Activated CD8-positive, alpha-beta memory T cell treated with anti-CD3 and anti-CD28 coated beads, Interleukin-2, amount 50 U/mL, for 48 hours (primary cell): ENCODE measurements at places on chromosomes 11 and 22.

GRCh38 chr11:117075186-117075585 lies 23.0 kb downstream of the SIK3 start:
- no peak for DNase-seq

DNA sequence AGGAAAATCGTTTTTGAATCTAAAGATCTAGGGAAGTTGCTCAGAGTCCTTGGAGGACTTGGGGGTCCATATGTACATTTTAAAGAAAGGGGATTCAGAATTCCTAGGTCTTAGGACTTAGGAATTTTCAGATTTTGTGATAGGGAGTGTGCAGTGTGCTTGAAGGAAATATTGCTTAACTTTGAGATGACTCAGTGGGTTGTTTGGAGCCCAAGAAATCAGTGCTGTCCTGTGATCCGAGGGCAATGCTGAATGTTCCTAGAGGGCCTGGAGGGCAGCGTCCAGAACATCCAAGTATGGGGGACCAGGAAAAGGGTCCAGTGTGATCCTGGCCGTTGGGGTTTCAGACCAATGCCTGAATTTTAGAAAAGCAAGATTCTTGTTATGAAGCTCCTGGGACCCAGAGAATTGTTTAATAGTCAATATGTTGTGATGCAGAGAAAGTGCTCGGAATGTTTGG lies 3.1 kb upstream of the IGF2 start:
- DNase-seq, result no peak

DNA sequence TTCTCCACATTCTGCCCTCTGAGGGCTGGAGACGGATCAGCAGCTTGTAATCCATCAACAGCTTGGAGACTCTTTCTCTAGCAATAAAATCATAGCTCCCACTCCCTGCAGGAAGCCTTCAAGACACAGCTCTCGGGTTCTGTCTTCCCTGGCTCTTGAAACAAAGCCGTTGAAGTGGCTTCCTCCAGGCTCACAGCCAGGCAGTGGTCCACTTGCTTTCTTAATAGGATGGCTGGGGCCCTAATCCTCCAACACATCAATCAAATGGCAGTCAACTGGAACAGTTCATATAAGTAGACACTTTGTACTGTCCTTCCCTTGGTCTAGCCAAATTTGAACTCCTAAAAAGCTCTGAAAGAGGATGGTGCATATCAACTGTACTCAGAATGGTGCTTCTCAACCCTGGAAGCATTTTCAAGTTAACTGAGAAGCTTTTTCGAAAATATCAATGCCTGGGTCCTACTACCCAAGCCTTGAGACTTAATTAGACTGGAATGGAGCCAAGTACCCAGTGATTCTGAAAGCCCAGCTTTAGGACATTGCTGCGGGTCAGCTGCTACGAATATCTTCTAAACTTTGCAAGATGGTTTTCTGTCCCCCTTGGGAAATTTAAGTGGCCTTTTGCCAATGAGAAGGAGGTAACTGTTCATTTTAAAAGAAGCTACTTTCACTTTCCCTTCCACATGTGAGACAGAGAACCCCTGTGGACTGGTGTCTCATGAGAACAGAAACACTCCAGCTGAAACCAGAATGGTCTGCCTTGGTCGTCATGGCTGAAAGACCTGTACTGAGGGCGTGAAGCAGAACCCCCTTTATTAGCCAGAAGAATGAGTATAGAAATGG lies 74.7 kb downstream of the SC5D start:
- no peak for DNase-seq

GRCh38 chr11:73315293-73316020 lies 7.4 kb downstream of the ARHGEF17 start:
- no peak for DNase-seq
